ENCODE measurements at places on chromosomes 11 and 22. TPM values are rescaled to one million over a fixed set of nuclear protein-coding genes. Genes with fewer than 3 reads are reported as not detected.

GRCh38 chr11:24513479-24514218 is 16.8 kb downstream of the LUZP2 start:
- no peaks in the 10 kb centered on the region for H3K4me1 ChIP-seq
- H3K27ac ChIP-seq = no peak overlapping the region
- no peaks in the 10 kb centered on the region for H3K27me3 ChIP-seq
- H3K4me3 ChIP-seq = no peak overlapping the region
- no peak for DNase-seq

- peaks cover 42% of the 10 kb centered on the region for H3K4me1 ChIP-seq
- H3K27me3 ChIP-seq = no peaks in the 10 kb centered on the region
- no peaks in the 10 kb centered on the region for H3K36me3 ChIP-seq
- no peak overlapping the region for H3K27ac ChIP-seq
- H3K4me3 ChIP-seq = no peak overlapping the region
- DNase-seq = no peak
These were observed 109.4 kb upstream of the OR4B1 start for GRCh38 chr11:48107188-48107704.

DNA sequence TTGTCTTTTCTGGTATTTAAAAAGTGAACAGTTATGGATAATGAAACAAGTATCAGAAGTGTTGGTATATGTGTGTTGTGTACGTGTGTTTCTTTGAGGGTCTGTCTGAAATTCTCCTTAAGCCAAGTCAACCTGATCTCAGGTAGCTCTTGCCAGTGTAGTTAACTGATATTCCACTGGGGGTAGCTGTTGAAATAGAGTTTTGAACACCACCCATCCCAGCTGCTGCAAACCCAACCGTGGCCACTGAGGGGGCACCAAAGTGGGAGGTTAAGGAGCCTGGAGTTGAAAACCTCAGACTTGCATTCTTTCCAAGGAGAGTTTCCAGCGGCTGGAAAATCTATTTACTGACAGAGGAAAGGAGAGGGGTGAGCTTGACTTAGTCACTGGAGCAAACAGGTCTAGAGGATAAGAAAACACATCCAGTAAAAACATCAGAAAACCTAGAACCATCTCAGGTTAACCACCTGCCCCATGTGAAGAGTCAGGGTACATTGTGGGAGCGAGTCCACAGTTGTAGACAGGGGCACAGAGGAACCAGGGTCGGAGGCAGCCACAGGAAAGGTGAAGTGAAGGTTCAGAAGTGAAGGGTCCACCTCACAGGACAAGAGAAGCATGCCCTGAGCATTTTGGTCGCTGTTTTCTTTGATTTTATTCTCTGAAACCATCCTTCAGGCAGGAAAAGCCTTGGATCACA is 8.8 kb upstream of the CUL5 start:
- H3K36me3 ChIP-seq = no peaks in the 10 kb centered on the region
- no peak overlapping the region for H3K27ac ChIP-seq
- H3K4me3 ChIP-seq = no peak overlapping the region
- peak; percentile 3 for DNase-seq
- no peaks in the 10 kb centered on the region for H3K4me1 ChIP-seq

F2 gene
- total RNA-seq = not detected

ZBTB16 gene
- 96.5 TPM for total RNA-seq

VWCE gene
- not detected for total RNA-seq
